ENCODE measurements at places on chromosomes 2 and 18.

- DNase-seq = no peak
Measured at GRCh38 chr2:137133225-137133624, 367.9 kb downstream of the THSD7B start.

GRCh38 chr2:214575465-214575864 is 164.6 kb downstream of the VWC2L start:
- DNase-seq = no peak

DNA sequence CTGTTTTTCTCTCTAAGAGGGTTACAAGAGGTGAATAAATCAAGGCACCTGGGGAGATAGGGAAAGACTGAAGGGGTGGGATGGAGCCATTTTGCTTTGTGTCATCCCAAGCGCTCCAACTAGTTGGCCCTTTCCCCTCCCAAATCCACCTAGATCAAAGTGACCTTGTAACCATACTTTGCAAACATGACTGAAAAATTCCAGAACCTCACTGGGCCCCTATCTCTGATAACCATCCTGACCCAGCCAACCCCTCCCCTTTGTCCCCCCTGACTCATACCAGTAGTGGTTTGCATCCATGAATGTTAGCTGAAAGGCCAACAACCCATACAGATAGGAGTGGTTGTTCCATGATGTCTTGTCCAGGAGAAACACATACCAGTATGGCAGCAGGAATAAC is 3.1 kb downstream of the GGCX start:
- DNase-seq = no peak

DNA sequence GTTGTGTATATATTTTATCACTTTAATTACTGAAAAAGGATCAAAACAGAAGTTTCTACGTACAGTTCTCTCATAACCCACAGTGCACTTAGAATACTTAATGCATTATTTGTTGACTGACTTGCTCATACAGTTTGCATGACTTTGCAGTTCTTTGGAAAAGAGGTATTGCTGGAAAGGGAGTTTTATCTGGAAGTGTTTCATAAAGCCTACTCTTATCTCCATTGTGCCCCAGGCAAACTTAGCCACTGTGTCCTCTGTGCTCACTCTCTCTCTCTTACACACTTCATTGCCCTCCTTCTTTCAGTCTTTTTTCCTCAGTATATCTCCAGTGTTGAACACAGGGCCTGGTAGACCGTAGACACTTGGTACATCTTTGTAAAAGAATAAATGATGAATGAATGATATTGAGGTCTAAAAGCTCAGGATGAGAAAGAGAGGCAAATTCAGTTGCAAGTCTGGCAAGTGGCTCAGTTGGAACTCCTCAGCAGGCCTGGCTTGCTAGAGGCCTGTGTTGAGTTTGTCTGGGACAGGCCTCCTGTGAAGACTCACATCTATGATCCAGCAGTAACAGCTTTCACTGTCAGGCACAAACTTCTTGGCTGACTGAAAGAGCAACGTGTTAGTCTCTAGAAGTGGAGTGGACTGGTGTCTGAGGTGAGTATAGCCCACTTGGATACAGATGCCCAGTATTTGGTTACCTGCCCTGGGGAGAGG is 56.1 kb downstream of the SETBP1 start:
- DNase-seq = no peak
